ENCODE measurements at places on chromosomes 13 and 19.

DNA sequence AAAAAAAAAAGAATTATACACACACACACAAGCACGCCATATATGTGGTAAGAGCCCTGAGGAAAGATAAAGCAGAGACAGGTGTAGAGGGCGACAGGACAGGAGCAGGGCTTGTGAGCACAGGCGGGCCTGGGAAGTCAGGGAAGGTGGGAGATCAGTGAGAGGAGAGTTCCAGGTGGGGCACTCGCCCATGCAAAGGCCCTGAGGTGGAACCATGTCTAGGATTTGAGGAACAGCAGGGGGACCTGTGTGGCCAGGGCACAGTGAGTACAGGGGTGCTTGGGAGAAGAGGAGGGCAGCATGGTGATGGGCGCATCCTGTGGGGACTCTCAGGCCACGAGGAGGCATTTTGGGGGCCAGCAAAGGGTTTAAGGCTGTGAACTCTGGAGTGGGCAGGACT is 32.5 kb upstream of the NCCRP1 start:
- DNase-seq = no peak

GRCh38 chr13:100870898-100871297 is 196.3 kb upstream of the TMTC4 start:
- no peak for DNase-seq

DNA sequence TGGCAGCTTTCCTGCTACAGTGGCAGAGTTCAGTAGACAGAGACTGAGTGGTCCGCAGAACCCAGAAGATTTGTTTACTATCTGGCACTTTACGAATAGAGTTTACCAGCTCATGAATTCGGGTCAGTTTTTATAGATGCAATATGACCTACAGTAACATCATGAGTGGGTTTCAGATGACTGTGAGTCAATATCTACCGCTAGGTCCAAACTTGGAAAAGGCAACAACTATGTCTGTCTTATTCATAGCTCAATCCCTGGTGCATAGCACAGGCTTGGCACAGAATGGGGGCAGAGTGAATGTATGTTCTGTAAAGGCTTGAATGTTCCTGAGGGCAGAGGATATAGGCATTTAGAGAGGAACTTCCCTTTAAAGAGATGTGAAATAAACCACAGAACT is 65.2 kb downstream of the RAP2A start:
- no peak for DNase-seq

DNA sequence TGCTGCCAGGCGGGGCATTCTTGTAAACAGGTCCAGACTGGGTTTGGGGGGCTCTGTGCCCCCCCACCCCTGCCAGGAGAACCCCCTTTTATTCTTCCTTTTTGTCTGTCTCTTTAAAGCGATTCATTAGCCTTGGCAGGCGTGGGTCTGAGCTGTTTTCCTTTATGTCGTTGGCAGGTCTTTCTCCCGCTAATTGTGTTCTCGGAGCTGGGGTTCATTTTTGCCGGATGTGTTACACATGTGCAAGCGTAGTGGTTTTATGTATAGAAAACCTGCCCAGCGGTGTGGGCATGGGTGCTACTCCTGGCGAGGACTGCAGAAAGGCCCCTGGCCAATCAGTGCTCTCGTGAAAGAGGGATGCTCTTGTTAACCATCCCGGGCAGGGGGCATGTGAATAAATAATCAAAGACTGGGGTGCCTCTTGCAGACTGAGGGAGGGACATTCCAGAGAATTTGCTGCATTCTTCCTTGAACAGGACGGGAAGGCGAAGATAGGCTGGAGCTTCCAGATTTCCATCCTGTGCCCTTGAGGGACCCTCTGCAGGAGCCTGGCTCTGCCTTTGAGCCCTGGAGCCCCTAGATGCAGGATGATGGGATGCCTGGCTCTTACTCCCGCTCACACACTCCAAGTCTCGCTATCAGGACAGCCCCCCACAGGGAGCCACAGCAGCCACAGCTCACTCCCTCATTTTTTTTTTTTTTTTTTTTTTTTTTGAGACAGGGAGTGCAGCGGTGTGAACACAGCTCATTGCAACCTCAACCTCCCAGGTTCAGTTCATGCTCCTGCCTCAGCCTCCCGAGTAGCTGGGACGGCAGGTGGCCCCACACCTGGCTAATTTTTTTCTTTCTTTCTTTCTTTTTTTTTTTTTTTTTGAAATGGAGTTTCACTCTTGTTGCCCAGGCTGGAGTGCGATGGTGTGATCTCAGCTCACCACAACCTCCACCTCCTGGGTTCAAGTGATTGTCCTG is 14.1 kb downstream of the CARM1 start:
- DNase-seq = no peak

DNA sequence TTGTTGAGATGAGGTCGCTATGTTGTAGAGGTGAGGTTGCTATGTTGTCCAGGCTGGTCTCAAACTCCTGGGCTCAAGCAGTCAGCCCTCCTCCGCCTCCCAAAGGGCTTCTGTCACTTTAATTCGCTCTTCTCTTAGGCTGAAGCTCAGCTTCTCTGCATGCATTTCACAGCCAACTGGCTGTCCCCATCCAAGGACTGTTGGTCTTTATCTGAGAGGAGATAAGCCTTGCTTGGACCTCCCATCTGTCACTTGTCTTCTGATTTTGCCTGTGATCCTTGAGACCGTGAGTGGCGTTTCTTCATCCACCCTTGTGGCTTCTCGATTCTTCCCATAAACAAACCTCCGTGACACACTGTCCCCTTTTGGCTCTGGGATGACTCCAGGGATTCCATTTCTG is 24.4 kb downstream of the CERS1 start:
- no peak for DNase-seq

DNA sequence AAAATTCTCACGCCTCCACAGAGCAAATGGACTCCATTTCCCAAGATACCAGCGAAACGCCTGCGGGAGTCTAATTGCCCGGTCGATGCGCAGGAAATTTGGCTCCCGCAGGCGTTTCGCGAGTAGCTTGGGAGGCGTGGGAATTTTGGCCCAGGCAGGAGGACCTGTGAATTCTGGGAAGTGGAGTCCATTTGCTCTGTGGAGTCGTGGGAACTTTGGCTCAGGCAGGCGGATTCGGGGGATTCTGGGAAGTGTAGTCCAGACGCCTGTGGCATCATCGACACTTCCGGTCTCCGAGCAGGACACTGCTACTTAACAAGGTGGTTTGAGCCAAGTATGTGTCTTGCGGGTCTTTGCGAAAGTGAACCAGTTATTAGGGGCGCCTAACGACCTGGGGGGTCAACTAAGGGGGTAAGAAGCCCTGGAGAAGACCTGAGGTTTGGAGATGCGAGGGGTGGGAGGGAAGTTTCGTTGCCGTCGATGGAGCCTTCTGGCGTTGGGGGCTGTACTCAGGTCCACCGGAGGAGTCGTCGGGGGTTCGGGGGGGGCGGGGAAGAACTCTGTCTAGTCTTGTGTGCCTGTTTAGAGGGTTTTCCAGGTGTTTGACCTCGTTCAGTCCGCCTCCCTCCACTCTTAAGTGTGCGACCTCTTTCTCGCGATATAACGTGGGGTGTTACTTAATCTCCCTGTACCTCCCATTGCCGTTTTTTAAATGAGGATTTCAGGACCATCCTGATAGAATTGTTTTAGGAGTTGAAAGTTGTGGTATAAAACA is at the start of gene ZNF155:
Gene ZNF155, plus strand, starts transcription at position 277 of the 775 bp plus-strand sequence. CDS start 4,356 bp downstream, outside the sequence.
- peak; percentile 38 for DNase-seq

- no peak for DNase-seq
These were observed 190.9 kb downstream of the KLF12 start for GRCh38 chr13:73943137-73943964.

Data from activated CD8-positive, alpha-beta memory T cell treated with anti-CD3 and anti-CD28 coated beads for 1 hour (primary cell).